ENCODE measurements at places on chromosomes 1 and 21. TPM values are rescaled to one million over a fixed set of nuclear protein-coding genes. Genes with fewer than 3 reads are reported as not detected.

DNA sequence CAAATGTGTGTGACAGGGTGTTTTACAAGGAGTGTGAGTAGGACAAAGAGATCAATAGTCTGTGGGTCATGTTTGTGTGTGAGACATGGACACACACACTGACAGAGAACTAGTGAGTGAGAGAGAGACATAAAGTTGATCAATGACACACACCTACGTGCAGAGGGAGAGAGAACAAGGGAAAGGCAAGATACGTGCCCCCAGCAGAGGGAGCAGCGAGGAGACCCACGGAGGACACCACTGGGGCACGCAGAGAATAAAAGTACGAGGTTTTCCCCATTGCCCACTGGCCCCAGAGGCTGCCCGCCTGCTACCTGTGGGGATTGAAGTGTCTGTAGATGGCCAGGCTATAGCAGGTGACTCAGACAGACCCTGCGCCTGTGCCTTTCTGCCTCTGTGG, 130.2 kb upstream of the CSF3R start:
- DNase-seq: no peak

DNA sequence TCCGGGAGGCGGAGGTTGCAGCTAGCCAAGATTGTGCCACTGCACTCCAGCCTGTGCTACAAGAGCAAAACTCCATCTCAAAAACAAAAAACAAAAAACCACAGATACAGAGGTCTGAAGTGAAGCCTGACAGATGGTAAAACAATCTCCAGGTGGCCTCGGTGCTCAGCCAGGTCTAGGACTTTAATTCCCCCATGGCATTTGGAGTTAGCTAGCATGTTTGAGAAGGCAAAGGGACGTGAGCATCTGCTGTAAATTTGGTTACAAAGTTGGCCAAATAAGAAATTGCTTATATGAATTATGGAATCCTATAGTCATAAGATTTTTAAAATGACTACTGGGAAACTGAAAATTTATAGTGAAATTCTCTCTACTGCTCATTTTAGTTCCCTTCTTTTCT, 98.3 kb upstream of the FMN2 start:
- no peak for DNase-seq

DNA sequence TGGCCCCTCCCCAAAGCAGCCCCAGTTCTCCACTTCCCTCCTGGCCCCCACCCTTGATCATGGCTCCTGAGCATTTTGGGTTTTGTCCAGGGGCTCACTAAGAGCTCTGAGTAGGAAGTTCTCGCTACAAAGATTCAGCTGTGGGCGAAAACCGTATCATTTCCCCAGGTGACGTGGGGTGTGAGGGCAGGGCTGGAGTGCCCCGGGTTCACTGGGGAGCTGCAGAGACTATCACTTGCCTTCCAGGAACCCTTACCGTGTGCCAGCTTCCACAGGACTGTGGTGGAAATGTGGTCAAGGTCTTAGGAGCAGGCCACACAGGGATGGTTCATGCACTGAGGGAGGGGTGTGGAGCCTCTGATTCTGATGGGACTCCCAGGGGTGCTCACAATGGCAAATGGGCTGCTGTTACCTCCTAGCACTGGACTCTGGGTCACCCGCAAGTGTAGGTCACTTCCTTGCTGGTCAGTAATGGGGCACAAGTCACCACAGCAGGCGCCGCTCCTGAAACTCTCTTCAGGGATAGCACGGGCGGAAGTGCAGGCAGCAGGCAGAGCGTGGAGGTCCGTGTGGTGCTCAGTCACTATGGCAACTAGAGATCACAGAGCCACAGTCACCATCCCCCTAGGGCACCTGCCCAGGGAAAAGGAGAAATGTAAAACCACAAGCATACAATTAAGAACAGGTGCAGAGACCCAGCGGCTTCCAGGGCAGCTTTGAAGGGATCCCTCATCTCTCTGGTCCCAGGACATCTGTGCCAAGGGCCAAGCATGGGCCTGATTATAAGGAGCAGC, 35.4 kb downstream of the RSPH1 start:
- no peak for DNase-seq

DNA sequence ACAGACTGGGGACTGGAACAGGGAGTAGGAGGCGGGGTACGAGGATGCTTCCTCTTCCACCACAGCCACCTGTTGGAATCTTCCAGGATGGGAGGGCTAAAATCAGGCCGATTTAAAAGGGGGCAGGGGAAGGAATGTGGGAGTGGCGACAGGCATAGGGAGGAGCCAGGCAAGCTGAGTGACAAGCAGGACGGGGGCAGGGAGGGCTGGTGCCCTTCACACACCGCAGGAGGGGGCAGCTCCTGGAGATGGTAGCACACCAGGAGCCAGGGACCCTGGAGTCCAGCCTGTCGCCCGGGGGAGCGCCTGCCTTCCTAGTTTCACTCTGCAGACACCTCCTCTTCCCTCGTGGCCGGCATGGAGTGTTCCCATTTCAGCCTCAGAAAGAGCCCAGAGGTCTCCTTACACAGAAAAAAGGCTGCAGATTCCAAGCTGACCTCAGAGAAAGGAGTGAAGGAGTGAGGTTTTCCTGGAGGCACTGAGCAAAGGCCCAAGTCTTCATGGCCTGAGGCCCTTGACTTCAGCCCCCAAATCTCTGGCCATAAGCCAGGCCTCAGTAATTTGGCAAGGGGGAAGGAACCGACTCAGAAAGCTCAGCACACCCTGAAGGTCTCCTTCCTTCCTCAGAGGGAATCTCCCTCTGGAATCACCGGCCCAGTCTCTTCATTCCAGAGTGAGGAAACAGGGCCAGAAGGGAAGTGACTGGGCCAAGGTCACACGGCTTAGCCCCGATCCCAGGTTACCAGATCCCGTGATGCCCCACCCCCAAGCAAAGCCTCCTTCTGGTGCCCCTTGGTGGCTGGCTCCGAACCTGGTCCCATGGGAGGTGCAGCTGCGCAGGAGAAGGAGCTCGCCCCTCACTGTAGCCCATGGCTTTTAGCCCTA, 8.1 kb downstream of the BLACAT1 start:
- no peak for DNase-seq

DNA sequence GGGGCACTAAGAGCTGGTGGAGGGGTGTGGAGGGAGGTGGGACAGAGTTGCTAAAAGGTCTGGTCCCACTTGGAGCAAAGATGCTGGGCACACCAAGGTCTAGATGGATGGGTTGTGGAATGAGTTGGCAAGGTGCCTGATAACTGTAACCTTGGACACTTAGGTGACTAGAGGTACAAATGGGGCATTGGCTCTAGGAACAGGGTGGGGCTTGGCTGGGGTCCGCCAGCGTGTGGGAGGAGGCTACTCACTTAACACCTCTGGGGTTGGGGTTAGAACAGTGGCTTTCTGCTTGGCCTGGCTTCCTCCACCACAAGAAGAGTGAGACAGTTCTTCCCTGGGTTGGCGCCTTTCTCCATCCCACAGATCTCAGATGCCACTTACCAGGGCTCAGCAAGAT, 17.2 kb downstream of the KCNA2 start:
- DNase-seq: no peak

GRCh38 chr1:18149027-18149641, 41.5 kb downstream of the IGSF21 start:
- DNase-seq: peak; percentile 91

DNA sequence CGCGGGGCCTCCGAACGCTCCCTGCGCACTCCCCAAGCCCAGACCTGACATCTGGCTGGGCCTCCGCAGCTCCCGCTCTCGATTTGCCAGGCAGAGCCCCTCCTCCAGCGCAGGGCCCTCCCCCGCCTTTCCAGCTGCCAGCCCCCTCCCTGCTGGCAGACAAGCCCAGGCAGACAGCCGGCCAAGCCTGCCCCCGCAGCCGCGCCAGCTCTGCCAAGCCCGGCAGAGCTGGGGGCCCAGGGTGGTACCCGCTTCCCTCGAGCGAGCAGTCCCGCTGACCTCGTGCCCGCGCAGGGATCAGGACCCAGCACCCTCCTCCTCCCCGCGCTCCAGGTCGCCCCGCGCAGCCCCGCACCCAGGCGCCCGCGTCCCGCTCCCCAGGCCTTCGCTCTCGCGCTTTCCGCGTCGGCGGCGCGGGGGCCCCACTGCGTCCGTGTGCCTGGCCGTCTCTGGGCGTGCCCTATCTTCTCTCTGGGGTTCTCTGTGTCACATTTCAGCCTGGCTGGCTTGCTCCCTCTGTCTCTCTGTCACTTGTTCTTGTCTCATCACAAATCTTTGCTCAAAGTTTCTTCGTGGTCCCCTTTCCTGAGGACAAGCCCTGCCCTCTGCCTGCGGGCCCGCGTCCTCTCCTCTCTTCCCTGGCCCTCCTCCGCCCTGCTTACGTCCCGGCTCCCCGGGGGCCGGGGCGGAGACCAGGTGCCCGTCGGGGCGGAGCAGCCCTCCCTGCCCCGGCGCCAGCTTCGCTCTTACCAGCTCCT, 580 bp downstream of the INKA2 start:
- peak; percentile 73 for DNase-seq

- DNase-seq: no peak
Measured at GRCh38 chr1:59004755-59005154, 220.9 kb upstream of the JUN start.

DNA sequence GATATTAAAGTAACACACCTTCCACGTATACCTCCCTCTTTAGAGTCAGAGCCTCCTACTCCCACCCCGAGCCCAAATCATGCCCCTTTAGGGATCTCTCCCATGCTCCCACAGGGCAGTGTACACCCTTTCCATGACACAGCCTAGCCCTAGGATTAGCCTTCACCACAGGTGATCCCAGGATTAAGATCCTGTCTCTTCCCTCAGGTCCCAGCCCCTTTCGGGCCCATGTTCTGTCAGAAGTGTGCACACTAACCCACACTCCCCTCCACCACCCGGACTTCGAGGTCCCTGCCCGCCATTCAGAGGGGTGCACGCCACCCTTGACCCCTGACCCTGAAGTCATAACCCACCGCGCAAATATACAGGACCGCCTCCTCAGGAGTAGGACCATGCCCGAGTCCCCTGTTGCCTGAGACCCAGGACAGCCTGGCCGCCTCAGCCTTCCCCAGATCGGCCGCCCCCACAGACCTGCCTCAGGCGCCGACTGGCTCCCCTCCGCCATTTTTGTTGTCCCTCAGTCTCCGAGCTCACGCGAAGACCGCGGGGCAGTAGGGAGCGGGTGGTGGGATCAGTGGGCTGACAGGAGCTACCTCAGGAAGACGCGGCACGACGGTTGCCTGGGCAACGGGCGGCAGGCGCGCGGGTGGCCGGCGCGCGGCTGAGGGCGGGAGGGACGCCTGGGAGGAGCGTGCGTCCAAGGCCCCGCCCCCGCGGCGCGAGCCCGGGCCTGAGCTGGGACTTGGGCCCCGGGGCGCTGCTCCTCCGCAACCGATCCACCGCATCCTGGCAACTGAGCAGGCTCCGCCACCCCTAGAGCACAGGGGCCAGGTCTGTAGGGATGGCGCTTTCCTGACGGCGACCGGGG, at the start of gene AGBL4:
Gene AGBL4, minus strand, starts transcription at position 663 of the 868 bp plus-strand sequence.
- DNase-seq: peak; percentile 56

GRCh38 chr1:207013321-207014085, 19.1 kb downstream of the C1orf116 start:
- DNase-seq: no peak

- DNase-seq: no peak
Measured at GRCh38 chr1:157622471-157622870, 24.6 kb upstream of the FCRL4 start.

DNA sequence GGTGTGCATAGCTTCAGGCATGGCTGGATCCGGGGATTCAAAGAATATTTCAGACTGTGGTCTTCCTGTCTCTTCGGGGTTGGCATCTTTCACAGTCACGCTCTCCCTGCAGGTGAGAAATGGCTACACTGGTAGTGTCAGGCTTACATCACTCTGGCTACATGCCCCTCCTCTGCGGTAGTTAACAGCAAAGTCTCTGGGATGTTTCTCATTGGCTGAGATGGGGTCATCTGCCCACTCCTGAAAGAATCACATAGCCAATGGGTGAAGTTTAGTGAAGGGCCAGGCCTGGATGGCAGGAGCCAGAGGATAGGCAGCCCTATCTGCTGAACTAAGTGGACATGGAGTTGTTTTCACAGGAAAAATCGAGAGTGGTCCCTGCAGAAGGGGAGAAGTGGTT, 356.5 kb downstream of the MATN1 start:
- no peak for DNase-seq

DNA sequence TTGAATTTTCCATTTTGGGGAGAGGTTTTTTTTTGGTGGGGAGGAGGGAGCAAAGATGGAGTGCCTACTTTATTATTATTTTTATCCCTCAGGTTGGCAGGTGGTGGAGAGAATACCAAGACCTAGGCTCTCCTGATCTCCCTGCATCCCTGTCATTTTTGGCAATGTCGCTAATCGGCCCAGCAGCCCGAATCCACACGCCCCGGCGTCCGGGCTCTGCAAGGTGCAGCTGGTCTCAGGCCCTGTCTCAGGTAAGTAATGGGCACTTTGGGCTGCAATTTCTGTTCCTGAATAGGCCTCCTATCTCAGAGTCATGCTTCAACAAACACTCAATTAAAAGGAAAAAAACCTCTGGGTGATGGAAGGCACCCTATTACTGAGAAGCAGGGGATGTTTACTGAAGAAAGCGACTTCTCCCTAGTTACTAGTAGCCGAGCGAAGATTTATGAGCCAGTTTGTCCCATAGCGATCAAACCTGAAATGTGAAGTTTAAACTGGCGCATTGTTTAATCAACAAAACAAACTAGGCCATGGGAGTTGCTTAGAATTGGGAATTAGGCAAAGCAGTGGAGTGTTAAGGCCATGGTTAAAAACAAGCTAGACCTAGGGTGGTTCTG, 137.8 kb downstream of the RWDD3 start:
- no peak for DNase-seq

DNA sequence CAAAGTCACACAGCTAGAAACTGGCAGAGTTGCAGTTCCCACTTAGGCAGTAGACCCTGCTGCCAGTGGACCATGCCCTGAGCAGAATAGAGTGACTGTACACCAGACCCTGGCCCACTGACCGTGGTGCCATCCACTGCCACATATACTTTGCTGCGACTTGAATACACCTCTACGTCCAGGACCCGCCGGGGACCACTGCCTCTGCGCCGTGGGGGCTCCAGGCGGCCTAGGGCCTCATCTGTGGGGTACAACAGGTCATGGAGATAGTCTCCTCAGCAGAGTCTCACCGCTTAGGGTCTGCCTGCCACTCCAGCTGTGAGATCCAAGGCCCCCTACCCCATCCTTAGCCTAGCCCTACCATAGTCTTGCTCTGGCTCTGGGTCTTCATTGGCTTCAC, 1.6 kb downstream of the POMGNT1 start:
- no peak for DNase-seq

DNA sequence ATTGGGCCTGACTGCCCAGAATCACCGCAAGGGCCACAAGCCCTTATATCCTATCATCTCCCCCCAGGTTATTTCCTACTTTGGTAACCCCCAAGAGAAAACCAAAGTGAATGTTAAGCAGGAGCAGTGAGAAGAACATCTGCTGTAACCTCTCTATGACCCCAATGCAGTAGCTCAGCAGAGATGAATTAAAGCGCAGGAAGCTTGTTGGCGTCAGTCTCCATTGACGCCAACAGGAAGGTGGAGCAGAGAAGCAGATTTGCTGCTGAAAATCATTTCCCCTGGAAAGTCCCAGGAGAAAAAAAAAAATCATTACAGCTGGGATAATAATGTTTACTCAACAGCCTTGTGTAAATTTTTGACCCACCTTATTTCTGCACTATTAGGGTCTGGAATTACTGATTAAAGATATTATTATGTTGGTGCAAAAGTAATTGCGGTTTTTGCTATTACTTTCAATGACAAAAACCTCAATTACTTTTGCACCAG, 33.2 kb upstream of the FAM163A start:
- DNase-seq: no peak

C8B gene
- not detected for total RNA-seq

MFAP2 gene
- total RNA-seq: 17.7 TPM

FAM72B gene
- 1.7 TPM for total RNA-seq

SH2D1B gene
- not detected for total RNA-seq
